ENCODE measurements at places on chromosomes 2 and 18.
A peak's percentile ranks its signal among the peaks of the same experiment; 100 is the strongest.

DNA sequence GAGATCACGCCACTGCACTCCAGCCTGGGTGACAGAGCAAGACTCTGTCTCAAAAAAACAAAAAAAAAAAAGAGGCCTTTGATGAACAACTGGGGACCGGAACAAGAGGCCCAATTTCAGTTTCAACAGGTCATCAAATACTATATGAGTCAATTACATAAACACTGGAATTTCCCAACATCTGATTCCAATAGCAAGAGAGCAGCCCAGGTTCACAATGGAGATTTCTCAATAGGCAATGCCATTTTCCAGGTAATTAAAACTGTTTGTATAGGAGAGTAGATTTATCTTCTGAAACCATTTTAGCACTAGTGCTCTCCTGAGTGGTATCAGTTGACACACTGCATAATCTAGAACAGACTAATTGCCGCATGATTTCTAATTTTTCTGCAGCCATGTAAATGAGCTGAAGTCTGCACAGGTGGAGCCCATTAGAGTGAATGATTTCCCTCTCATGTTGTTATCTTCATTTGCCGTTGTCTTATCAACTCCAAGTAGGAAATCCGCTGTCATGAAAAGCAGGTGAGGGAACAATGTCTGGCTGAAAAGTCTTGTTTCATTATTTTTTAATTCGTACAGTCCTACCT lies 264.1 kb upstream of the MEIS1 start:
- no peak for DNase-seq

DNA sequence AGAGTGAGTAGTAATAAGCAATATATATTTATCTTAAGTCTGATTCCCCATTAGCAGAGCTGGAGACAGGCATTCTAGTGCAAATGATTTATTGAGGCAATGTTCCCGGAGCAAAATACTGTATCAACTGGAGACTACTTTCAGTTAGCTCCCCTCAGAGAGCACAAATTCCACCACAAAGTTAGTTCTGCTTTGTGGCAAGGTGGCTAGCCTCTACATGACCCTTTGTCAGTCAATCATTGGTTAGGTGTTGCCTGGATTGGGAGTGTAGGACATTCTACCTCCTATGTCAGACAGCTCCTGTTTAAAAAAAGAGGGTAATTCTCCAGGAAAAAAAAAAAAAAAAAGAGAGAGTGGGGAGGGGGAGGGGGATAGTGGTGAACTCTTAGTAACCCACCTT lies 402.2 kb downstream of the NR4A2 start:
- no peak for DNase-seq

GRCh38 chr2:189124175-189124574 lies 55.4 kb downstream of the COL5A2 start:
- no peak for DNase-seq

DNA sequence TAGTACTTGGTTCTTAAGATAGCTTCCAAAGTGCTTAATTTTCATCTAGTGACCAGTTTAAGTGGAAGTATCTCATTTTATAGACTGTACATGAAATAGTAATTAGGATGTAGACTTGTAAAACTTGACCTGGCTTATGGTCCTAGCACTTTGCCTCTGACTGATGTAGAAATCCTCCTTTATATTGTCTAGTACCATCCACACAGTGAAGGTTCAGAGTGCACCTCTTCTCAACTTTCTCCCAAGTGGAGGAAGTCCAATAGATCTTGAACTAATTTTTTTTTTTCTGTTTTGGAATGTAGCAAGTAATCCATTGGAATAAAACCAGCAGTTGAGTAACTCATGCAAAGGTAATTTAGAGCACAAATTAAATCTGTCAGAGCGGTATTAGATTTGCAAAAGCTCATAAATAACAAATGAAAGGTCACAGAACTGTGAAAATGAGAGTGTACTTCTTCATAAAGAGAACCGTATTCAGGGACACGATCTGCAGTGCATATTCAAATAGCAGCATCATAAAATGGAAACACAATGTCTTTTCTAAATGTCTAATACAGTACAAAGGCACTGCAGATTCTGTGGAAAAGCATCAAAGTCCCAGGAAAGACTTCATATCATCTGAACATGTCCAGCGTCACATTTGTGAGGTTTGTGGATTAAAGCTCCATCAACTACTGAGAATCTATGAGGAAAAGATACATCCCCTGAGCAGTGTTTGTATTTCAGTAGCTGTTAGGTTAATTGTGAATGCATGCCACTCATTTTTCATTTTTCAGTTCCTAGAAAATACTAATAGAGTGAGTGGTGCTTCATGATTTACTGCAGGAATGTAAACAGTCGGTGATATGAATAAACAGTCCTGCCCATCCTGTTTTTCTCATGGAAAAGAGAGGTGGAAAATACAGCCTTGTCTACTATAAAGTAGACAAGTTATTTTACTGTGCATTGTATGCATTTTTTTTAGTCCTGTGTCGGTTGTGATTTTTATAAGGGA lies 100.7 kb downstream of the LYPD6 start:
- no peak for DNase-seq

DNA sequence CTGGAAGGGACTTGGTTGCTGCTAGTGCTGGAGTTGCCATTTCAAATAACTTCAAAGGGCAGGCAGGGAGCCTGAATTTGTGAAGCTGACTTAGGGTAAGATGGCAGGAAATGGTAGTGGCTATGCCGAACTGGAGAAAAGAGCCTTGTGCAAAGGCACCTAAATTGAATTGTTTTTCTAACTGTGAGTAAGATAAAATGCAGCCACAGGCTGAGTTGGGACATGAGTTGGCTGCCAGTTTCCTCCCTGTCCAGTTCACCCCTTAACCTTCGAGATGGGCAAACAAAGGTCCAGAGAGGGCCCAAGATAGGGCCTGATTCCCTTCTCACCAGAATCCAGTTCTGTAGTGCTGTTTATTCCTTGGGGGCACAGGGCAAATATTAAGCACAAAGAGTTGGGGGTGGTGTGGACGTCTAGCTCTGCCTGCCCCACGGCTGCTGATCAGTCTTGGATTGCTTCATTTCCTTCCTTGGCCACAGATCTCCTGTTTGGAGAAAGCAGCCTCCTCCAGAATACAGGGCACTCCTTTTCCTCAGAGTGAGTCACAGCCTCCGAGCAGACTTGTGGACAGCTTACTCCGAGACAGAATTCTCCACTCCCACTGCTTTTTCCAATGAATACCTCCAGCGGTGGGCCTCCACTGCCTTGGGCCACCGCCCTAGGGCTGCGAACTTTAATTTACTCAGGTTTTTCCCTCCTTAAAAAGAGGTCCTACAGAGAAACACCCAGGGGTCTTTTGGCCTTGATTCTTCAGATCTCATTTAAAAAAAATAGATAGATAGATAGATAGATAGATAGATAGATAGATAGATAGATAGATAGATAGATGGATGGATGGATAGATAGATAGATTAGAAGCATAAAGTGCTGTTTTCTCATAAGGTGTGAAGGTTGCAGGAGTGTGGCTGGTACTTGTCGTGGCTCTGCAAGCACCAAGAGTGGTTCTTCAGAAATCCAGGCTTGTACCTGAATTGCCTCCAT lies 18.4 kb upstream of the SLC20A1 start:
- no peak for DNase-seq

GRCh38 chr2:119792907-119793312 lies 33.2 kb downstream of the PTPN4 start:
- DNase-seq = no peak

DNA sequence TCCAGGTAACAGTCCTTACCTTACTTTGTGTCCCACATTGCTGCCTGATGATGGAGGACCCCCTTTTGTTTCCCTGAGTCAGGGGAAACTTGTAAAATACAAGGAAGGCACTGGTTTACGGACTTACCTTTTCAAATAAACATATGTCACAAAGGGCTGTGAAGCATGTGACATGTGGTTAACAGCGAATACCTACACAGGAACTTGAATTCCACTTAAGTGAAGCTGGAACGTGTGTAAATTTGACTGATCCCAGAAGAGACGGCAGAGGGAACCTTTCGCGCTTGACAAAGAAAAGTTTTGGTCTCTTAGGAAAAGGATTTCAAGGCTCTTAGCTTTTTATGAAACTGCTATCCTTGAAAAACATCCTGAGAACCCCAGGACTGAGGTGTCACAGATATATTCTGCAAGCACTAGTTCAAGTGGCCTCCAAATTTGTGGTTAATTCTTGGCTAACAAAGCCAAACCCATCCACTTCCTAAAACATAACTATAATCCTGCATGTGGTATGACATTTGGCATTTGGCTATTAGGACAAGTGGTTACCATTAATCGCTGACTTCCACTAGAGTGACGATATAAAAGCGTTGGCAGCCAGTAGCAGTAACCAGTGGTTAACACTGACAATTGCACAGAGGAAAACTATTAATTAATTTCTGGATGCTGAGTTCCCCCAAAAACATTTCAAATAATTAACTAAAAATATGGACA lies 55.6 kb downstream of the ITGB6 start:
- peak; percentile 31 for DNase-seq

DNA sequence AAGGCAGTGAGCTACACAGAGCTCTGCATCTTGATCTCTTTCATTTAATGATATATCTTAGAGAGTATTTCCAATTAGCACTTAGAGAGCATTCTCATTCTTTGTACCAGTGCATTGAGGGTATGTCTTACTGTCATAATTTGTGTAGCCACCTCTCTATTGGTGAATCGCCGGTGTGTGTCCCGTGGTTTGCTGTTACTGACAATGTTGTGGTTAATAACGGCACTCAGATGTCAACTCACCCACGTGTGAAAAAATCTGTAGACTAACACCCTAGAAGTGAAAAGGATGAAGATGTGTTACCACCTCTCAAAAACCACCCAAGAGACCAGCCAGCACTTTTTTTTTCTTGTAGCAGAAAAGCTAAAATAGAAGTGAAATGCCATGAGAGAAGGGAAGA lies 37.1 kb downstream of the TEX51 start:
- no peak for DNase-seq

- peak; percentile 11 for DNase-seq
These were observed 308.2 kb downstream of the EN1 start for GRCh38 chr2:118539290-118539689.

- DNase-seq = no peak
These were observed 589.6 kb upstream of the FAM98A start for GRCh38 chr2:34188464-34189303.

- peak; percentile 1 for DNase-seq
These were observed 48.2 kb upstream of the CTAGE1 start for GRCh38 chr18:22465859-22466457.

DNA sequence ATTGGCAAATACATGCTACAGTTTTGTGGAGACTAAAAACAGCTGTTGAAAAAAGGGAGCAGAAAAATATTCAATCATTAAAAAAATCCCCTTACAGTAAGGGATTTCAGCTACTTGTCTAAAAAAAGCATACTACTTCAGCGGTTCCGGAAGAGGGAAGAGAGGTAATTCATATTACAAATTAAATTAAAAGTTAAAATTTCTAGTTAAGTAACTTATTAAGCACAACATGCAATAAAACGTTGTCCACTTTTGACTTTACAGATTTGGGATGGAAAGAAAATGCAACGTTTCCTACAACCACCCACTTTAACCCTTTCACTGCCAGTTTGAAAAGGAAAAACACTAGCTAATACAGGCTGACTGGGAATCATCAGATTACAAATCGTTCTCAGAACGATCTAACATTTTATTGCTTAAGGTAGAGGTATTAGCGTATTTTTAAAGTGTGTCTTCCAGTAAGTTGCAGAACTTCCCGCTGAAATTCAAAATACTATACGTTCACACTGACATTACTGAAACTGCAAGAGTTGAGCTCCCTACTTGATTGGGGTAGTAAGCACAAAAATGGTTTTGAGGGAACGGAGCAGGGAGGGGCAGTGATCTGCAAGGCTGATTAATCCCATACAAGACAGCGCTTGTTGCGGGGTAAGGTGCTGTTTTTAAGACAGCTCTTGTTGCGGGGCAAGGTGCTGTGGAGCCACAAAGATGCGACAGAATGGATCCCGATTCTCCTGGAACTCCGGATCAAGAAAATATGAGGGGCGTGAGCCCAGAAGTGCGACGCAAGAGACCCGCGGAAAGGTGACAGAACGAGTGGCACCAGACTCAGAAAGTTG lies 743 bp downstream of the HADHA start:
- DNase-seq = peak; percentile 17

DNA sequence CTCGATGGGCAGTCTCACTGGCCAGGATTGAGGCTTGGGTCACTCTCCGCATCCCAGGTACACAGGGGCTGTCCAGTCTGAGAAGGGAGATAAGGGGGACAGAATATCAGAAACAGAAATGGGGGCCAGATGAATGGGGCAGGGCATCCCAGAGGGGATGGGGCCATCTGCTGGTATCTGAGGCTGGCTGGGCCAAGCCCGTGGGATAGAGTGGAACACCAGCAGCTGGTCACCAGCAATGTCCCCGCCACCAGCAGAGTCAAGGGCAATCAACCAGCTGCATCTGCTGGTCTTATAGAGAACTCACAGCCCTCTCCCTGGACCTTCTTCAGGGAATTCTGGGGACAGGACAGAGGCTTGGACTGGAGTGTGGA lies 128.8 kb upstream of the HAAO start:
- no peak for DNase-seq

GRCh38 chr2:134183679-134184078 lies 70.2 kb upstream of the MGAT5 start:
- DNase-seq = no peak
